ENCODE measurements at places on chromosomes 3 and 15.

DNA sequence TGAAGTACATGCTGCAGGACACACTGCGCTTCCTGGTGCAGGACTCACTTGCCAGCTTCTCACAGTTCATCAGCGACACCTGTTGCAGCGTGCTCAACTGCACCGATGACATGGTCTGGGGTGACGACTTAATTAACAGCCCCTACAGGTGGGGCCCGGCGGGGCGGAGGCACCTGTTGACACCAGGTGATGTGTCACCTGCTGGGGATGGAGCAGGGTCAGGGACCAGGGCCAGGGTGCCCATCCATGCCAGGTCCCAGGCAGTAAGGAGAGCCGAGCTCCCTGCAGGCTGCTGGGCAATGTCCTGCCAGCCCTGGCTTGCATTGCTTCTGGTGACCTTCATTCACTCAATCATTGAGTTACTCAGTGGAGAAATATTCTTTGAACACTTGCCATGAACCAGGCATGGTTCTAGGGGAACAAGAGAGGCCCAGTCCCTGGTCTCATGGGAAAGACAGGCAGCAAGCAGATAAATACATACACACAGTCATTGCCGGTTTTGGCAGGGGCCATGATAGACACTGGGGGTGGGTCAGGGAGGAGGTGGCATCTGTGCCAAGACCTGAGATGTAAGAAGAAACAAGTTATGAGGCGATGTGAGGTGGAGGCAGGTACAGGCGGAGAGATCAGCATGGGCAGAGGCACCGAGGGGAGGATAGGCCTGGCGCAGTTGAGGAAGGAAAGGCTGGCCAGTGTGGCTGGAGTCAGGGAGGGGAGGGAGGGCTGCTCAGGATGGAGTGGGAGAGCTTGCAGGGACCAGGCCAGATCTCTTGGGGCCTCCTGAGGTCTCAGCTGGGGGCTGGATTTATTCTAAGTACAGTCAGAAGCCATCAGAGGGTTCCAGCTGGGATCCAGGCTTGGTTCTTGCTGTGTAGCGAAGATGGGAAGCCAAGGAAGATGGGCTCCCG, 30.8 kb downstream of the DNAH1 start:
- DNase-seq, result no peak

DNA sequence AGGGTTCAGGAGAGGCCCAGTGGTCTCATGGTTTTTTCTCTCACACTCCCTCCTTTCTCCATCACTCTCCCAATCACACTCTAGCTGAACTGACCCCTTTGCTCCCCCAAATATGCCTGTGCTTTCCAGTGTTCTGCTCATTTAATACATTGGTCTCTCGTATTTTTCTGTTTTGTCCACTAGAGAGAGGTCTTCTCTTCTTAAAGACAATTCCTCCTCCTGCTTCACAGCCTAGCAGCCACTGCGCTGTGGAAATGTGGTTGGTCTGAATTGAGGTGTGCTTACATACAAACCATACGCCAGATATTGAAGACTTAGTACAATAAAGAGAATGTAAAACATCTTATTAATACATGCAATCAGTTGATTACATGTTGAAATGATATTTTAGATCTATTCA, 60.6 kb upstream of the XCR1 start:
- no peak for DNase-seq

DNA sequence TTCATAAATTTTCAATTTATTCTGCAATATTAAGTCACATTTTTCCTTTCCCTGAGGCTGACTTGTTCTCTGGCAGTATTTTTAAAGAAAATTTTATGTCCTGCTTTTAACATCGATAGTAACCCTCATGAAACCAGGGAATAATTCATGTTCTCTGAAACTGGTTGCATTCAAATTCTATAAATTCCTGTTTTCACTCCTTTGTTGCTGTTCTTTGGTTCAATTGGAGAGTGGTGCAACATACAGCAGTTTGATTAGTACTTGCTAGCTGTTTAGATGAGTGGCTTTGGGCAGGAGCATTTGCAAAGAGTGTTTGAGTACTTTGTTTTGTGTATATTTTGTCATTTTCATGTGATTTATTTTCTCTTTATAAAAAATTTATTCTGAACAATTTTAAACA, 19.2 kb downstream of the ZIC1 start:
- DNase-seq, result no peak

- DNase-seq, result peak; percentile 21
These were observed 10.6 kb downstream of the GRM2 start for GRCh38 chr3:51717446-51717845.

DNA sequence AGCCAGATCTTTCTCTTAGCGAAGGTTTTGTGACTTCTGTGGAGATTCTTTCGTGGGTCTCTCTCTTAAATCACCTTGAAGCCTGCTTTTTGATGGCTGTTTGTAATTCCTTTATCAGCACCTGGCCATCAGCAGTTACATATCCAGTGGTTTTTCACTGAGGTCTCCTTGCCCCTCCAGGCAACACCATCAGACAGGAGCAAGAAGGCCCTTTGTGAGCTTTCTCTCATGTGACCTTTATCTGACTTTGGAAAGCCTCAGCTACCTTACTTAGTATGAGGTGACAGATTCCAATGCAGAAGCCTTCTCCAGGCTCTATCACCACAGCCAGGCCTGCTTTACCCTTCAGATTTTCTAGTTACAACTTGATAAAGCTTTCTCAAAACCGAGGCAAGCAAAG, 30.0 kb upstream of the P3H2 start:
- no peak for DNase-seq

DNA sequence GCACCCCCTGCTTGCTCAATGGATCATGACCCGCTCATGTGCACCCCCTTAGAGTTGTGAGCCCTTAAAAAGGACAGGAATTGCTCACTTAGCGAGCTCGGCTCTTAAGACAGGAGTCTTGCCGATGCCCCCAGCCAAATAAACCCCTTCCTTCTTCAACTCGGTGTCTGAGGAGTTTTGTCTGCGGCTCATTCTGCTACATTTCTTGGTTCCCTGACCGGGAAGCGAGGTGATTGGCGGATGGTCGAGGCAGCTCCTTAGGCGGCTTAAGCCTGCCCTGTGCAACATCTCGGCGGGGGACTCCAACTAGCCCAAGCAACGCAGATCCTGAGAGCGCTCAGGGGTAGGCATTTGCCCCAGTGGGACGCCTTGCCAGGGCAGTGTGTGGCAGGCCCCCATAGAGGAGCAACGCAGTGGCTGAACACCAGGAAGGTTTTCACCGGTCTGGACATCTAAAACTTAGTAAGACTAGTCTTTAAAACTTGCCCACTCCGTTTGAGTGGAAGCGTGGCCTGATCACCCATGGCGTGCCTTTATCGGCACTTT, 9.5 kb downstream of the SLCO2A1 start:
- no peak for DNase-seq

- DNase-seq, result no peak
These were observed 87.9 kb downstream of the KLF15 start for GRCh38 chr3:126269354-126269753.

- no peak for DNase-seq
These were observed 356.2 kb downstream of the SV2B start for GRCh38 chr15:91456251-91456718.

- no peak for DNase-seq
These were observed 9.5 kb downstream of the RUVBL1 start for GRCh38 chr3:128113817-128114794.

DNA sequence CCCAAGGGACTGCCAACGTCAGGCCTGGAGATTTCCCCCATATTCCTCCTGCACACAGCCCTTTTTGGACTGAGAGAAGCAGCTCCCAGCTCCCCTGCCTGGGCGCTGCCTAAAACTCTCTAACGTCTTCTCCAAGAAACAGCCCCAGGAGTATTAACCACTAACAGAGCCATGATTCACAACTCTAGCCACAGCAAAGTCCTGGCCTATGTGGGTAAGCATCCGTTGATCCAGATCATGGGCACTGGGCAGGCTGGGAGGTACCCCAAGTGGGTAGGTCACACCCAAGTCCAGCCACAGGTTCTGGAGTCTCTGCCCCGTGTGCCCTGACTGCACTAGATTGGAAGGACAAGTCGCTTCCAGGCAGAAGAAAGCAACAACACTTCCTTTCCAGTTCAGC, 31.9 kb downstream of the NBEAL2 start:
- DNase-seq, result no peak

DNA sequence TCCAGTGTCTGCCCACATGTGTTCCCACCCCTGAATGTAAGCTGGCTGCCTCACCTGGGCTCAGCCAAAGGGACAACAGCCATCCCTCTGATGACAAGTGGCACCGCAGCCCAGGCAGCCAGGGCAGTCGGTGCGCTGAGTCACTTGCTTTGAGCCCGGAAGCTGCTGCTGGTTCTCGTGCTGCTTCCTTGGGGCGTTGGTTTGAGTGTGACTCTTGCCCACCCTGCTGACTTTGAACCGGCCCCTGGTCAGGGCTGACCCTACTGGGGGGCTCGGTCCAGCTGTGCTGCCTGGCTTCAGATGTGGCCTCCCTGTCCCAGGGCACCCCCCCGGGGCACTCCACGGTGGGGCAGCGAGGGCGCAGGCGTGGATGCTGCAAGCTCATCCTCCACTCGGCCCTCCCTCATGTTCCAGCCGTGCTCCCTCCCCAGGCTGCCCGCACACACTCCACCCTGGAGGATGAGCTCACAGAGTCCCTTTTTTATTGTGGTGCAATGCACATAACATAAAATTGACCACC, 62.1 kb downstream of the EFCAB12 start:
- no peak for DNase-seq

- no peak for DNase-seq
These were observed 47.6 kb upstream of the POMGNT2 start for GRCh38 chr3:43153216-43154083.

All from D341Med (cell line).